ENCODE measurements at places on chromosomes 5 and 9.
A peak's percentile ranks its signal among the peaks of the same experiment; 100 is the strongest.

DNA sequence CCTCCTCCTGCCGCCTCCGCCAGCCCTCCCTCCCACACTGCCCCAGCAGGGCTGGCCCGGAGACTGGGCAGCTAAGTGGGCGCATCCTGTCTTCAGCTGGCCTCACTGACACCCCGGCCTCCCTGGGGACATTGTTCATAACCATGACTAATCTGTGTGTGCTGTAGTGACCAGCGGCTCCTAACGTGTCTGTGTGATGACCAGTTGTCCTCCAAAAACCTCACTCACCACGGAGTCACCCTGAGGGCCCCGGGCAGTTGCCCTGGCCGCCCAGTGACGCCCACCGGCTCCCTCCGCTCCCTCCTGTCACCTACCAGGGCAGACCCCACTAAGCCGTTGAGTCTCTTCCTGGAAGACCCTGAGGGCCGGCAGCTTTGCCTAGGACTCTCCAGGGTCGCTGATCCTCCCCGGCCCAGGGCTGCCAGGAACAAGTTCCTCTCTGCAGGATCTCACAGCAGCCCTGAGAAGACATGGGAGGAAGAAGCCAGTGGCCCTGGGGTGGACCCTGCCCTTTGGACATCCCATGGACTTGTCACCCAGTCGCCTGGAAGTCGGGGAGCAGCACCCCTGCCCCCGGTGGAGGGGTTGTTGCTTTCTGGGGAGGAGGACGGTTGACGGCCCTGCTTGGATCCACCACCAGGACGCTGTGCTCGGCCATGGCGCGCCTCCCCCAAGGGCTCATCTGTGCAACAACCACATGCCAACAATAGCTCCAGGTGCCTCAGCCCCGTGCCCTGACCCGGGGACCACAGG lies 110.2 kb upstream of the LMX1B start:
- DNase-seq, result peak; percentile 29

DNA sequence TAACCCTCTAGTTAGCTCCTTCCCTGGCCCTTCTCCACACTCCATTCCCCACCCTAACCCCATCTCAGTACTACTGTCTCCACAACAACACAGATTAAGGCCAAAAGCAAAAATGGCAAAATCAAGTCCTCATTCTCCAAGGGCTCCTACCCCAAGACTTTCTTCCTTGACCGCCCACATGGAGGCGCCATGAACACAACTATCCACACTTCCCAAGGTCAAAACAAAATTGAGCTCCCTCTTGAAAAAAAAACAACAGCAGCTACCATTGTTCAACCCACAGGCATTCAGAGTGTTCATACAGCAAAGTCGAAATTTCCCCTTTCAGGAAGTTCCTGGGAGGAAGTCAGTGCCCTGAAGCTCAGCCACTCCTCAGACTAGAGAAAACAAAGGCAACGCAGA lies 54.4 kb downstream of the GNAQ start:
- DNase-seq, result no peak

- DNase-seq, result no peak
Measured at GRCh38 chr9:17068671-17069070, 66.2 kb upstream of the CNTLN start.

GRCh38 chr5:138978080-138978479 lies 102.9 kb upstream of the LRRTM2 start:
- no peak for DNase-seq

DNA sequence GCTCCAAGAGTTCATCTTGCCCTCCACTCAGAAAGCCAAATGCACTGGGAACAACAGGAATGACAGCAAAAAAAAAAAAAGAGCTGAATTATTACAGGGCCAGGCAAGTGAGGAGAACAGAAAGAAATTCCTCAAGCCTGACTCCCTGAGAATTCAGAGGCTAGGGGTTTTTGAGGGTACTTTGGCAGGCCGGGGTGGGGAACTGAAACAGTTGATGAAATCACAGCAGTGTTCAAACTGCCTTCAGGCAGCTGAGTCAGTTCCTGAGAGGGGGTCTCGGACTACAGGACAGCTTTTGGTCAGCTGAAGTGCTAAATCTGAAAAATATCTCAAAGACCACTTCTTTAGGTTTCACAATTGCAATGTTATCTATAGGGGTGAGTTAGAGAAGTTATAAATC lies 419.4 kb downstream of the SEMA5A start:
- DNase-seq, result no peak

Data from GOT3 (cell line).